HuH-7 (cell line): ENCODE measurements at places on chromosomes 3 and 15.
A peak's percentile ranks its signal among the peaks of the same experiment; 100 is the strongest.

DNA sequence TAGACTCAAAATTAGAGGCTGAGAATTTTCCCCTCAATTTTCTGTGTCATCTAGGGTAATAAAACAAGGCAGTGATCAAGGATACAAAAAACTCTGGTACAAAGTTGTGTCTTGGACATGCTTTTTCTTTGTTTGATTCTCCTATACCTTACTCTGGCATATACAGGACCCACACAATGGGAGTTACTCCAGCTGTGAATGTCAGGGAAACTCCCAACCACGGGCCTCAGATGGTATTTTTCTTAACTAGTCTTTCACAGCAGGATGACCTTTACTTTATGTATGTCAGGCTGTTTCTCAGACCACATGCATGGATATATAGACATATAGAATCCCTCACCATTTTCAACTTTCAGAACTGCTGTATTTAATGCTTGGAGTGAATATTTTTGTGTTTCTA lies 41.3 kb downstream of the FEZF2 start:
- no peak for DNase-seq

DNA sequence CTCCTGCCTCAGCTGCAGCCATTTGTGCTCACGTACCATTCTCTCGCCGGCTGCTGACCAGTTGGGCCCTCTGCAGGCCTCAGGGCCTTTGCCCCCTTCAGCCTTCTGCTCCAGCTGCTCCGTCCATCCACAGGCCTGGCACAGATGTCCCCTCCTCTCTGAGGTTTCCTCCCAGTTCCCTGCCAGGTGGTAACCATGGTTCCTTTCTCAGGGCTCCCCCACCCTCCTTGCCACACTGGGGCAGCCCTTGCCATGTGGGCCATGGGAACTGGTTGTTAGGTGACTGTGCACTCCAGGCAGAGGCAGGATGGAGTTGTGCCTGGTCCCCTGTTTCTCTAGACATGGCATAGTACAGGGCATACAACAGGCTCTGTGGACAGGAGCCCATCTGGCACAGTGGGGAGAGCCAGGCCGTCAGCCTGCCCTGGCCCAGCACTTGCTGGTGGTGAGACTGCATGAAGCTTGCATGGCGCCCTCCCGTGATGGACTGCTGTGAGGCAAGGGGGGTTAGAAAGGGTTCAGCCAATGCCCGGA lies 148.9 kb downstream of the DNAJB8 start:
- no peak for DNase-seq

- DNase-seq = no peak
These were observed 125.0 kb upstream of the ROPN1 start for GRCh38 chr3:124116906-124117305.

DNA sequence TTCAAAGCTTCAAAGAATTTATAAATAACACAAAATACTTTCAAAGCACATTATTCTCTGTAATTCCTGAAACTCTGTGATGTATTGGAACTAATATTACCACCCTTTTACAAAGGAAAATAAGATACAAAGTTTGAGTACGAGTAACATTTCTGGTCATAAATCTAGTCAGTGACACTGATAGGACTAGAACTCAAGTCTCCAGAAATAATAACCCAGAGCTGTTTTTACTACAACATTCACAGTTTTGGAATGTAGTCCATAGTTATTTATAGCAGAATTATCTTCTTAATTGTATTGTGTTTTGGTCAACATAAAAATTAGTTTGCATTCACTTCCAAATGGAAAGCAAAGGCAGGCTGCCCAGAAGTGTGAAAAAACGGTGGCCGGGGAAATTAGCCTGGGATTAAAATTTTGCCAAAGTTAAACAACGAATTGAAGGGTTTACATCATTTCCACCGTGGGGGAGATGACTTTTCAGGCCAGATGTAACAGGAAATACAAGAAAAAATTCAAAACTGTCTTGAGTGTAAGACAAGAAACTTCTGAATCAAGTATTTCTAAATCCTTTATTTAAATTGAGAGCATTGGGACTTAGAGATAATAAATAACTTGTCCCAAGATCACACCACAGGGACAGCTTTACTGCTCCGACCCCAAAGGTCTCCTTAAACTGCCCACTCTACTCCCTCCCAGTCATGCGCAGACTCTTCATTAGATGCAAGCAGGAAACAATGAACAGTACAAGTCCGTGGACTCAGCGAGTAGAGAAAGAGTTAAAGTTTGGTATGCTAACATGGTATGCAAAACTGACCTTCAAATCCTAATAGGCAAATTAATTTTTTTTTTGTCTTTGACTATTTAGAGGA lies 74.3 kb upstream of the VGLL4 start:
- DNase-seq = peak; percentile 41

GRCh38 chr3:46545818-46546630 lies 20.1 kb downstream of the LRRC2 start:
- DNase-seq = no peak

- no peak for DNase-seq
These were observed 33.5 kb upstream of the USP8 start for GRCh38 chr15:50390554-50391264.

DNA sequence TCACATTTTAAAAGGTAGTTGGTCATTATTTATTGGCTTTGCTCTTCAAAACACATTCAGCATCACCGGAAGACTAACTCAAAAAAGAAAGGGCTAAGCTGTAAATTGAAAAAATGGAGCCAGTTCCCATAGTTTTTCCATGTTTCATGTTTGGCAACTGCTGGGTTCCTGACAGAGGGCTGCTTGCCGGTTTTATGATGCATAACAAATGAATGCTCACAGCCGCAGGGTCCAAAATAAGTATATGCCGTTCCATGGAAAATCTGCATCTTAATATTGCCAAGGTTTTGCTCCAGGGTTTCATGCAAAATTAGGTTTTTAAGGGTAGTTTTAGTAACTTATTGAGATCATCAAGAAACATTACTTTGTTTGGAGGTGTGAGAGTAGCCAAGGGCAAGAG lies 15.8 kb downstream of the SLC12A1 start:
- no peak for DNase-seq

GRCh38 chr15:77989296-77990143 lies 88.0 kb downstream of the TBC1D2B start:
- no peak for DNase-seq

DNA sequence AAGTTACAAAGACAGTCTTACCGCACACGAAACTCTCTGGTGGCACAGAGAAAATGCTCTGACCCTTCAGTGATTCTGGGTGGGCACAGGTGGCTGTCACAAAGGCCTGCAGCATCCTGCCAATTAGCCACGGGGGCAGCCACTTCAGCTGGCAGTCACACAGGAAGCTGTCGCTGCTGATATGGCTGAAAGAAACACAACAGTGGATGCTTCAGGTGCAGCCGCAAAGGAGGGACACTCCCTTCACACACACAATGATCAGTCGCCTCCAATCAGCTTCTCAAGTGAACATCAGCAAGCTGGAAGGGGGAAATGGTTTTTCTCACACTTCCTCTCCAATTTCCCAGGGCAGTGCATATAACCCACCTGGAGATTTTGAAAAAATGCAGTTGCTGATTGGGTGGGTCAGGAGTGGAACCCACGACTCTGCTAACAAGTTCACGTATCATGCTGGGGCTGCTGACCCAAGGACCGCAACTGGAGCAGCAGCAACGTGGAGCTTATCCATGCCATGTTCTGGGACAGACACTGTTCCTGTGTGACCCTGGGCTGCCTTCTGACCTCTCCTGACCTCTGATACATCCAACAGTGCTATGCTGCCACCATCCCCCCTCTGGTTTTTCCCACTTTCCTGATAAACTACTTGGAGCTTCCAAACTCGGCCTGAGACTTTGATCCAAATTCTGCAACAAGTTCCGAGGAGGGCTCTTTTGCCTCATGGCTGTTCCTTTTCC lies 106.6 kb downstream of the LRIG1 start:
- DNase-seq = no peak

GRCh38 chr3:28743831-28744230 lies 395.2 kb upstream of the AZI2 start:
- no peak for DNase-seq

GRCh38 chr3:138019281-138020069 lies 9.5 kb downstream of the CLDN18 start:
- DNase-seq = no peak

DNA sequence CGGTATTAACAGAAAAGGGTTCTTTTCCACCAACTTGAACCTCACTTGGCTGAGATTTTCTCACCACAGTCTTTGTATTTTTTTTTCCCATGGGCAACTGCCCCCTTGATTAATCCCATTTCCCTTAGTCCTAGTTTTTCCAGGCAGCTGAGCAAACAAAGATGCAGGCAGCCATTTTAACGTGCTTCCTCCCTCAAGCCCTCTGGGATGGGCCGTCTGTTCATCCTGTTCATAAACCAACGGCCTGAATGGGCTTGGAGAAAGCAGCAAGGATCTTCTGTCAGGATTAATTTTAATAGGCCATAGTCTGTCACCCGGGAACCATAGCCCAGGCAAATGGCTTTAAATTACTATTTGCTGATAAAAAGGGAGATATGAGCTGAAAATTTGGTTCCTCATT lies 10.4 kb upstream of the POLR2M start:
- no peak for DNase-seq

DNA sequence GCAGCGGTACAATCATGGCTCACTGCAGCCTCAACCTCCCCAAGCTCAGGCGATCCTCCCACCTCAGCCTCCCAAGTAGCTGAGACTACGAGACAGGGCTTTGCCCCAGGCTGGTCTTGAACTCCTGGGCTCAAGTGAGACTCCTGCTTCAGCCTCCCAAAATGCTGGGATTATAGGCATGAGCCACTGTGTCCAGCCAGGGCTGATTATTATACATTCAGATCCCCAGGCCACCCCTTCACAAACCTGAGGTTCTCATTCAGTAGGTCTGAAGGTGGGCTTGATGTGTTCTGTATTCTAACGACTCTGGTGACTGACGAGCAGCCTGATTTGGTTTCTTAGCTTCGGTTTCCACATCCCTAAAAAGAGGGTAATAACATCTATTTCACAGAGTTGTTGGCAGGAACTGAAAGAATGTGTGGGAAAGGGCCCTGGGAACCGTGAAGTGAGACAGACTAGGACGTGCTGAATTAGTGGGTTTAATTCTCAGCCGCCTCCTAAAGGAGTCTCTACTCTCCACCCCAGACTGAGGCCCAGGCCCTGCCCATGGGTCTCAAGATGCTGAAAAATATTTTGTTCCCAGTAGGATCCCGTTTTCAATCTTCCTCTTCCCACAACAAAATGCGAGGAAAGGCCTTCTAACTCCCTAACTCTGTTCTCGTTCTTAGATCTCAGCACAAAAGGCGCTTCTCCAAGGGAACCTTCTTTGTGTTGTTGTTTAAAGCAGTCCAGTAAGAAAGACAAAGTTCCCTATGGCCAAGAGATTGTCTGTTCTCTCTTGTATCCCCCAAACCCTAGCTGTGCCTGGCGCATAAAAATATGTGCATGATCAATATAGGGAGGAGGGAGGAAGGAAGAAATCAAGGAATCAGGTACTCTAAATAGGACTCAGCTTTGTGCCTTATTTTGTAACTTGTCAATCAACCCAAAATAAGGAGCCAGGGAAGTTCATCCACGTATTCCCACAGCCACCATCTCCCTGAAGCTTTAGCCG lies 210.0 kb upstream of the TOPAZ1 start:
- no peak for DNase-seq

GRCh38 chr3:149267565-149267964 lies 45.9 kb upstream of the CP start:
- DNase-seq = no peak

- DNase-seq = no peak
These were observed 43.9 kb downstream of the B3GNT5 start for GRCh38 chr3:183296944-183297343.

DNA sequence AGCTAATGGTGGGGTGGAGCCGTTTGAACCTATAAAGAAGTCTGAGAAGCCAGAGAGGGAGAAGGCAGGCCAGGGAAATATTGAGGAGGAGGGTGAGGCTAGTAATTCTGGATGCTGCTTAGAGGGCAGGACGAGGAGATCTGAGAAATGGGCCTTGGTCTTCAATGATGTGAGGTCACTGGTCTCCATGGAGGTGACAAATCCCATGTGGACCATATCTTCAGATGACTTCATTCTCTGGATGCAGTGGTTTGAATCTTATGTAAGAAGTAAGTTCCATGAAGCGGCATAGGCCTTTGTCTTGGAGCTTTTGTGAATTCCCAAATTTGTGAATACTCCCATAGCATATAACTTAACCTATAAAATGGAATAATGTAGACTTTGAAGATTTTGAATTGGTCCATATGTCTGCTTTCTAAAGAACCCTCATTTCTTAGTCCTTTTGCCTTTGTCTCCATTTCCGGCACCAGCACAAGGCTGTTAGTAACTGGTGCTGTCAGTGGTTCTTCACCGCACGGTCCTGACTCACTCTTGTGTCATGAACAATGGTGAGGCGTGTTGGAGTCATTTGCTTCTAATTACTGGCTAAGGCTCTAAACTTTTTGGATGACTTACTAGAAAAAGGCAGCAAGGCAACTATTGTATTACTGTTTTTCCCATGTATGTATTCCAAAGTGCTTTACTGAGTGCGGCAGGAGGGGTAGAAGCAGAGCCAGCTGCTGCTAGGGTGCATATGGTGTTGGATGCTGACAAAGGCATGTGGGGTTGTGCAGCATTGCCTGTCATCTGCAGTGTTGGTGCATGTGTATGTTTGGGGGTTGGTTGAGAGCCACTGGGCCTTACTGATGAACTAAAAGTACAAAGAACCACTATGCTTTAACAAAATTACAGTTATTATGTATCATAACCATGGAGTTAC lies 279.3 kb upstream of the C2CD4B start:
- no peak for DNase-seq

- DNase-seq = no peak
These were observed 355.8 kb upstream of the IL12A start for GRCh38 chr3:159632851-159633250.

DNA sequence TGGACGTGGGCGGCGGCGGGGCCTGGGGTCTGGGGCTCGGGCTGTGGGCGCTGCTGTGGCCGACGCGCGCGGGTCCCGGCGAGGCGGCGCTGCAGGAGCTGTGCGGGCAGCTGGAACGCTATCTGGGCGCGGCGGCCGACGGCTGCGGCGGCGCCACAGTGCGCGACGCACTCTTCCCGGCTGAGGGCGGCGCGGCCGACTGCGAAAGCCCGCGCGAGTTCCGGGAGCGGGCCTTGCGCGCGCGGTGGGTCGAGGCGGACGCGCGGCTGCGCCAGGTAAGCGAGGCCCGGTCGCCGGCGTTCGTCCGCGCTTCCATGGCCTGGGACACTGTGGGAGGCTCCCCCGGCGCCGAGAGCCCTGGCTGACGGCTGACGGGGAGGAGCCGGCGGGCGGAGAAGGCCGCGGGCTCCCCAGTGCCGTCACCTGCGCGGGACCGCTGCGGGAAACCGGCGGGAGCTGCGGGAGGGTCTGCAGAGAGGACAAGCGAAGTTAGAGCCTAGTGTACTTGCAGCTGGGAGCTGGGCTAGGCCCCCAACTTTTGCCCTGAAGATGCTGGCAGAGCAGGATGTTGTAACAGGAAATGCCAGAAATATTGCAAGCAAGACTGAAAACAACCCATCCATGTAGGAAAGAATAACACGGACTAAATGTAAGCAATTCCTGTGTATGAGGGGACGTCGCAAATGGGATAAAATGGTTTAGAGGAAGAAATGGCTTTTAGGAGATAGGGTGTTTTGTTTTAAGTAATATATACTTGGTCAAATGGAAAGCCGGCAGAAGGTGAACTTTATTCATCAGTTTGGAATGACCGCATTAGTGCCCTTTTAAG lies 847 bp downstream of the WHAMM start:
- DNase-seq = peak; percentile 39

- DNase-seq = no peak
These were observed 81.9 kb upstream of the ADAMTSL3 start for GRCh38 chr15:83571820-83572707.
